ENCODE measurements at places on chromosomes 7 and 10.

DNA sequence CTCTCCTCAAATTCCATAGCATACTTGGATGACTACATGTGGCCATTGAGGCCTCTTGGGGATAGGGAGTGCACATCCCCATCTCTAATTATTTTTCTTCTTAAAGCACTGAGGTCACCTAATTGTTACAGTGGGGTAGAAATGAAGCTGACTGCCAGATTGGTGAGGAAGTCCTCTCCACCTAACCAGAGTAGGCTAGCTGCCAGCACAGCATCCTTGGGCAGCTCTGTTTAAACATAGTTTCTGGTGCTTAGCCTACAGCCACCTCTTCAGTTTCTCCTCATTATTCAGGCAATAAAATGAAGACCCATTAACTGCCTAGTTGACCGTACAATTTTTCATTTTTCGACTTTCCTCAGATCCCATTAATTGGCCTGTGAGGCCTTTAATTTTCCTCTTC lies 104.6 kb downstream of the MLLT10 start:
- DNase-seq: no peak

GRCh38 chr7:64099656-64100531 lies 54.7 kb downstream of the ZNF727 start:
- no peak for DNase-seq

GRCh38 chr10:3470191-3470590 lies 297.6 kb upstream of the PITRM1 start:
- no peak for DNase-seq

GRCh38 chr10:91683975-91684374 lies 51.1 kb upstream of the PPP1R3C start:
- peak; percentile 28 for DNase-seq

- no peak for DNase-seq
Measured at GRCh38 chr7:36971515-36972139, 247.3 kb upstream of the AOAH start.

DNA sequence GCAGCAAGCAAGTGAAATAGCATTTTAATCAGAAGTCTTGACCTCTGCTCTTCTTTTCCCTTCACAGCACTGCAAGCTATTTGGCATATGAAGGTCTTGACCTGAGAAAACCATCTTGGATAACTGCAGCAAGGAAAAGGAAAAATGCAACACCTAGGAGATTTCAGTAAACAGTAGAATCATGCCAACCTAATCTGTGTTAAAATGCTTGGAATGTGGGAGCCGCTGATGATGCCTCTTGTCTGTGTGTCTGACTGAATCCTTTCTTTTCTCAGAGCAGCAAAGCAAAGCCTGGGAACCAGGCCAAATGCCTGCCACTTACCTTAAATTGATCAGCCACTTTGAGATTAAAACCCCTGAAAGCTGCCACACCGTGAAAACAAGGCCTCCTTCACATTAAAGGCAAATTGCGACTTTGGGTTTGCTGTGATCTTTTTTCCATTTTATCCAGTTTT lies 80.4 kb upstream of the CDK6 start:
- no peak for DNase-seq

All from fibroblast of the conjunctiva (primary cell).